ENCODE measurements at places on chromosomes 5 and 9.

DNA sequence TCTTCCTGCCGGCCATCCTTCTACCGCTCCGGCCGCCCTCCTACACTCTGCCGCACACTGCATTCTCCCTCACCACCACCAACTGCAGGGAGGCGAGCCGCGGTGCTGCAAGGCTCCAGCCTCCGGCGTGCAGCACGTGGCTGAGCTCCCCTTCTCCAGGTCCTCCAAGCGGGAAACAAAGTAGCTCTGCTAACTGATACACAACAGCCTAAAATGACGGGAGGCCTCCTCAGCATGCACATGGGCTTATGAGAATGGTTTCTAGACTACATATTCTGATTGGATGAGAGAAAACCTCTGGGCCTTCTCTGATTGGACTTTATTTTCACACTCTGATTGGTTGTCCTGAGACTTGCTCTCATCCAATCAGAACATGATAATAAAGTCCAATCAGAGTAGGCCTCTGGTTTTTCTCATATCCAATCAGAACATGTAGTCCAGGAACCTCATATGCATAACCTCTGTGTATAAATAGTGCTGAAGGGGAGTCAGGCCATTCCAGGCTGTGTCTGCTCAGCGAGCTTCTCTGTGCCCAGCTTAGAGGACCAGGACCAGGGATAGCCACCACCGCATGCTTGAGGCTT, 27.0 kb upstream of the ZNF354B start:
- no peak for DNase-seq

- DNase-seq = no peak
Measured at GRCh38 chr5:147225938-147226337, 8.9 kb upstream of the STK32A start.

- no peak for DNase-seq
Measured at GRCh38 chr9:90259311-90260246, 383.0 kb downstream of the DIRAS2 start.

GRCh38 chr5:125277494-125278154, 531.2 kb upstream of the ZNF608 start:
- DNase-seq = peak; percentile 57

- DNase-seq = peak; percentile 60
Measured at GRCh38 chr9:18985464-18985951, 47.5 kb downstream of the SAXO1 start.

GRCh38 chr5:32545102-32545800, 40.1 kb upstream of the SUB1 start:
- no peak for DNase-seq

- DNase-seq = no peak
Measured at GRCh38 chr5:14129123-14129522, 14.0 kb upstream of the TRIO start.

GRCh38 chr5:41465493-41466171, 44.8 kb downstream of the PLCXD3 start:
- DNase-seq = no peak

GRCh38 chr9:114187827-114188226, 32.5 kb downstream of the COL27A1 start:
- DNase-seq = no peak

DNA sequence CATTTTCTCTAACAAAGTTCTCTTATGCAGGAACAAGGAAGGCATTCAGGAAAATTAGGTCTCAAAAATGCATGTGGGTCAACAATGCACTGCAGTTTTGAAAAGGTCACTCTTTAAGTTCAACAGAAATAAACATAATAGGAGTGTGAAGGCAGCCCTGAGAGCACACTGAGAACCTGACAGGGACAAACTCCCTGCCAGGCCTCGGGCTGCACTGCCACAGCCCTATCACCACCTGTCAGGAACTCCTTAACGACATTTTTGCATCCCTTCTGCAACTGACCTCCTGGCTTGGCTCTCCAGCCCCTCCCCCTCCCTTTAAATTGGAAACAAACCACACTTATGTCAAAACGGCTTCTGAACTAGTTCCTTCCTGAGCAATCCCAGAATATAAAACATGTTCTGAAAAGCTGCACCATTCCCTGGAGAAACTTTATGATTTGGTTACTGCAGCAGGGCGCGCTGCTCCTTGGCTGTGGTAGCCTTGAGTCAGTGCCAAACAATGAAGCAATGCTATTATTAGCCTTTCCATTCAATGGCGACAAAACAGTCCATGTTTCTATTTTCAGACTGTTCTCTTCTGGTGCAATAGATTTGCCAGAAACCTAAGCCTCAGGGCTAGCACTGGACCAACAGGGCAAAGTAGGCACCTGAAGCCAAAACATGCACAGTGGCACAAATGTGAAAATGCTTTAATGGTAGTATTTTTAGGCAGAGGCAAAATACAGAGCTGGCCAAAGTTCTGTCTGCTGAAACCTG, 160.1 kb upstream of the ZNF608 start:
- DNase-seq = peak; percentile 79

DNA sequence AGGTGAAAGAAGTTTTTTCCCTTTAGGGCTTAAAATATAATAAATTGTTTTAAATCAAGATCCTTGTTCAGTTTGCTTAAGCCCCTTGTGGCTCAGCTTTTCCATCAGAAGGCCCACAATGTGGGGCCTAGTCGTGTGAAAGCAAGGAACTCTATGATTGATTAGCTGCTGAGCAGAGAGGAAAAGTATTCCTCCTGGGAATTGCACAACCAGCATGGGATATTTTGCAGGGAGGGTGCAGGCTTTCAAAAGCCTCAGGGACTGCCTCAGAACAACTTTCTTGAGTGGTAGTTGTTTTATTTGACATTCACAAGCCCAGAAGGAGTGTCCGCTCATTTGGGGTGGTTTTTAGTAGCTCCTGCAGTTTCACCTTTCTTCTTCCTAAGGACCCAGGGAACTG, 19.8 kb downstream of the TTC23L start:
- DNase-seq = peak; percentile 52

- DNase-seq = no peak
Measured at GRCh38 chr5:16578474-16578883, 38.3 kb downstream of the RETREG1 start.

DNA sequence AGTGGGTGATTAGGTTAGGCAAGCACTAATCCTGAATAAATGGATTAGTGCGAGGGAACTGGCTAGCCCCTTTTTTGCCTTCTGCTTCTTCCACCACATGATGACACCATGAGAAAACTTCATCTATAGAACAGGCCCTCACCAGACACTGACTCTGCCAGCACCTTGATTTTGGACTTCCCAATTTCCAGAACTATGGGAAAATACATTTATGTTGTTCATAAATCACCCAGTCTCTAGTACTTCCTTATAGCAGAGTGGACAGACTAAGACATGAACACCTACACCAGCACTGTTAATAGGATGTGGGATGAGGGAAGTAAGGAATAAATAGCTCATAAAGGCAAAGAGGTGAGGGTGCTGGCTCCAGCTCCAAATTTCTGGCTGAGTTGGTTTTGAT, 1.4 kb downstream of the ZNF622 start:
- DNase-seq = no peak

GRCh38 chr5:41418220-41419031, 92.0 kb downstream of the PLCXD3 start:
- peak; percentile 10 for DNase-seq

- peak; percentile 13 for DNase-seq
Measured at GRCh38 chr9:4366591-4367330, 66.9 kb upstream of the GLIS3 start.

DNA sequence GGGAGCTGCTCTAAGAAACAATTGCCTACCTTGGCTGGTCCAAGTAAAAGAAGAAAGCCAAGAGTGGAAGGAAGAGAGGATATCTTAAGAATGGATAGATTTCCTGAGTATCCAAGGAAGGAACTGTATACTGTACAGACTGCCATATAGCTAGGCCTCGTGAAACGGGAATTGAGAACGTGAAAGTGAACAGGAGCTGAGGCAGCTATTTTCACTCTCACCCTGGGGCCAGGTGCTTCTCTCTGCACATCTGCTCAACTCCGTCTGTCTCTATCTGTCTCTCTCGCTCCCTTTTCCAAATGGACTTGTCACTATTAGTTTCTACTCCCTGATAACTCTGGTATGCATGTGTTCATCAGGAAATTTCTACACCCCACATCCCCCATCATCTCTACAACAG, 35.9 kb upstream of the TESK1 start:
- DNase-seq = no peak

GRCh38 chr5:36679221-36679989, 73.0 kb downstream of the SLC1A3 start:
- no peak for DNase-seq

- DNase-seq = no peak
Measured at GRCh38 chr5:165086465-165086864, 1581.0 kb downstream of the MAT2B start.

DNA sequence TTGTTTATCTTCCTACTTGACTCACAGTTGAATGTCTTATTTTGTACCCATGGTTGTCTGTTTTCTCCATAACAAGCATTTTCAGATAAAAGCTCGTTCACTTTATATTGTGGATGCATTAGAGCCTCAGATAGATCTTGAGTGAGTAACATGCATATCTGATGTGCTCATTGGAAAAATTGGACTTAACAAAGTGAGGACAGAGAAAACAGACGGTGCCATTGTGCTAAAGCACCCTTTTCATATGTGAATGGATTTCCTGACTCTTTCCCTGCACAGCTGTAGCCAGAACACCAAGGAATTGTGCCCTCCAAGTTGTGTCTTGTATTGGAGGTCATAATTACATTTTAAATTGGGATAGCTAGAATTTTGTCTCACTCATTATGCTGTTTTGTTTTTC, 325.8 kb upstream of the MEF2C start:
- no peak for DNase-seq

GRCh38 chr5:16726538-16726946, 109.7 kb upstream of the RETREG1 start:
- no peak for DNase-seq

- no peak for DNase-seq
Measured at GRCh38 chr5:166377756-166378155, 1913.7 kb upstream of the WWC1 start.

- no peak for DNase-seq
Measured at GRCh38 chr5:67395790-67396418, 199.3 kb upstream of the CD180 start.

- no peak for DNase-seq
Measured at GRCh38 chr5:37575541-37576489, 196.7 kb downstream of the WDR70 start.

- no peak for DNase-seq
Measured at GRCh38 chr5:161548487-161549094, 2.1 kb upstream of the GABRB2 start.

DNA sequence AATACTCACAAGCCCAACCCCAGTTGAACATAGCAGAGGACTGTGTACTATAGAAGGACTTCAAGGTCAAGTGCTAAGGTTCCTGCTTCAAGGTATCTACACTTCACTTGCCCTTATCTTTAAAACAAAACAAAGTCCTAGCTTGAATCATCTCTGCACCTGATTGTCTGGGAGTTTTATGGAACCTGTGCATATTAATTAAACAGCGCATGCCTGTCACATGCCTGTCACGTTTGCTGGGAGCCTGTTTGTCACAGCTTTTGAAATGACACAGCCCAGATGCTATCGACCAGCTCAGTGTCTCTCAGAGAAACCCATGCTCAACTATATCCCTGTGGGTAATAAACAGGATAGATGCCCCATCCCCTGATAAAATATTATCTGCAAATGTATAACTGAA, 476.0 kb downstream of the ZSWIM6 start:
- DNase-seq = no peak

GRCh38 chr5:168062239-168062638, 229.2 kb upstream of the WWC1 start:
- no peak for DNase-seq
